ENCODE measurements at places on chromosomes 4 and X. TPM values are rescaled to one million over a fixed set of nuclear protein-coding genes. Genes with fewer than 3 reads are reported as not detected.

The MAGEB2 gene
- total RNA-seq, result not detected

The PNMA6A gene
- 1.0 TPM for total RNA-seq

The GABRE gene
- total RNA-seq, result 36.3 TPM

The PTTG2 gene
- total RNA-seq, result not detected

DNA sequence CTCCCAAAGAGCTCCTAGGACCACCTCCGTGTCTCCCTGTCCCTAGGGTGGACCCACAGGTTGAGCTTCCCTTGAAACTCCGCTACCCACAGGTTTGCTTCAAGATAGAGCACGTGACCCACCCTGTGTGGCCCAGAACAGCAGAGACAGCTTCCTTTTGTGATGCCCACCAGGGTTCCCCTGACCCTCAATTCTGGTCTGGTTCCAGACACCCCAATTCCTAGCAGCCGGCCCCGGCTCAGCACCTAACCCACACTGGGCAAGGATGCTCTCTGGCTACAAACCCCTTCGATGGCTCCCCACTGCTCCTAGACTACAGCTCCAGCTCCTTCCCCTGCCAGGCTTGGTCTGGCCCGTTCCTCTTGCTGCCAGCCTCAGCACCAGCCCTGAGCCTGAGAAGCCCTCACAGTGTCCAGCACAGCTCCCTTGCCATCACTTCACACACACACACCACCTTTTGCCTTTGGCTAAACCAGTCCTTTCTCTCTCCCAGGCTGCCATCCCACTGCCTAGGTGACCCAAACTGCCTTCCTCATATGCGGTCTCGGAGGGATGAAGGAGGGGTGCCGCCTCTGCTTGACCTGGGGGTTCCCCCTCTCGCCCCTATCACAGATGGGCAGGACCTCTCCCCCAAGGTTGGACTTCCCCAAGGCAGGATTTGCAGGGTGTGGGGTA lies 6.2 kb downstream of the PNCK start:
- no peak for DNase-seq

DNA sequence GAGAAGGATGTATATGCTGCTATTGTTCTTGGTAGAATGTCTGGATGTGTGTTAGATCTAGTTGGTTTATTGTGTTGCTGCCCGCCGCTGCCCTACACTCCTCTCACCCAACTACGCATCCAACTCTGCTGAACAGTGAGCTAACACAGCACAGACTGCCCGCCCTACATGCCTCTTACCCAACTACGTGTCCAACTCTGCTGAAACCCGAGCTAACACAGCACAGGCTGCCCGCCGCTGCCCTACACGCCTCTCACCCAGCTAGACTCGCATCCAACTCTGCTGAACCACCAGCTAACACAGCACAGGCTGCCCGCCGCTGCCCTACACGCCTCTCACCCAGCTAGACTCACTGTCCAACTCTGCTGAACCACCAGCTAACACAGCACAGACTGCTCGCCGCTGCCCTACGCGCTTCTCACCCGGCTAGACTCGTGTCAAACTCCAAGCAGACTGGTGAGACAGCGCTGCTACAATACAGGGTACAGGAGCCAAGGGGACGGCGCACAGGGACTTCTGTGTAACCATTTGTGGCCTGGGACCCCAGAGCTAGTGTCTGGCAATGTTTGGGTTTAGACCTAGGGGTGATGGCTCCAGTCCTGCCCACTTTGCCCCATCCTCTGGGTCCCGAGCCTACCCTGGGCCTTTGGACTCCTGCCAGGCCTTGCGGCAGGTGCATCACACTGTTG lies 11.6 kb upstream of the CTBP1 start:
- DNase-seq, result no peak

GRCh38 chrX:54819201-54819600 lies 11.7 kb downstream of the MAGED2 start:
- no peak for DNase-seq

The VBP1 gene
- total RNA-seq, result 33.9 TPM

GRCh38 chrX:63513825-63514568 lies 162.9 kb upstream of the SPIN4 start:
- peak; percentile 74 for DNase-seq

The OPRPN gene
- total RNA-seq, result not detected

GRCh38 chrX:46864606-46865005 lies 27.8 kb downstream of the RP2 start:
- DNase-seq, result no peak

The FATE1 gene
- total RNA-seq, result not detected

GRCh38 chrX:104285201-104285600 lies 30.5 kb upstream of the ESX1 start:
- no peak for DNase-seq

Data from dermis microvascular lymphatic vessel endothelial cell (primary cell).